ENCODE measurements at places on chromosomes 4 and X. TPM values are rescaled to one million over a fixed set of nuclear protein-coding genes. Genes with fewer than 3 reads are reported as not detected.

Gene NAP1L3
- total RNA-seq: 2.8 TPM

Gene USP46
- 16.6 TPM for total RNA-seq

Gene C4orf51
- not detected for total RNA-seq

Gene SPIN2A
- 0.52 TPM for total RNA-seq

Gene WAS
- 0.48 TPM for total RNA-seq

Gene GYG2
- total RNA-seq: 11.3 TPM

Gene UGT8
- total RNA-seq: not detected

Gene CT45A2
- not detected for total RNA-seq

Data from epithelial cell of alveolus of lung (primary cell).